ENCODE measurements at places on chromosomes 7 and 10.

GRCh38 chr7:28573059-28573553, 160.8 kb downstream of the CREB5 start:
- DNase-seq = peak; percentile 90

- no peak for DNase-seq
Observed at GRCh38 chr7:90660100-90660499, 64.0 kb downstream of the CDK14 start.

DNA sequence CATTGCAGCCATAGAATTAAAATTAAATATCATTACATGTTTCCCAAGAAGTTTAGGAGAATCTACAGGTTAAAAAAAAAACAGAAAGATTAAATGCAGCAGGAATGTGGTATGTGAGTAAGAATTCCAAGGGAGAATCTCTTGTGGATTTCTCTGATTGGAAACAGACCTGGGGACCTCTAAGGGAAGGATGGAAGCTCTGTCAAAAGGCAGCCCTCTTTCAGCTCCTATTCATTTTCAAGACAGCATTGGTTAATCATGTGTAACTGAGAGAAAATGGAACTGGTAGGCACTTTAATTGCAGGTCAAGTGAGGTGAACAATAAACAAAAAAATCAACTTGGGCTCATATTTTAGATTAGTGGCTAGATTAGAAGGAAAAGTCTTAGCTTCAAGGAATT, 81.4 kb upstream of the MTPN start:
- DNase-seq = no peak

DNA sequence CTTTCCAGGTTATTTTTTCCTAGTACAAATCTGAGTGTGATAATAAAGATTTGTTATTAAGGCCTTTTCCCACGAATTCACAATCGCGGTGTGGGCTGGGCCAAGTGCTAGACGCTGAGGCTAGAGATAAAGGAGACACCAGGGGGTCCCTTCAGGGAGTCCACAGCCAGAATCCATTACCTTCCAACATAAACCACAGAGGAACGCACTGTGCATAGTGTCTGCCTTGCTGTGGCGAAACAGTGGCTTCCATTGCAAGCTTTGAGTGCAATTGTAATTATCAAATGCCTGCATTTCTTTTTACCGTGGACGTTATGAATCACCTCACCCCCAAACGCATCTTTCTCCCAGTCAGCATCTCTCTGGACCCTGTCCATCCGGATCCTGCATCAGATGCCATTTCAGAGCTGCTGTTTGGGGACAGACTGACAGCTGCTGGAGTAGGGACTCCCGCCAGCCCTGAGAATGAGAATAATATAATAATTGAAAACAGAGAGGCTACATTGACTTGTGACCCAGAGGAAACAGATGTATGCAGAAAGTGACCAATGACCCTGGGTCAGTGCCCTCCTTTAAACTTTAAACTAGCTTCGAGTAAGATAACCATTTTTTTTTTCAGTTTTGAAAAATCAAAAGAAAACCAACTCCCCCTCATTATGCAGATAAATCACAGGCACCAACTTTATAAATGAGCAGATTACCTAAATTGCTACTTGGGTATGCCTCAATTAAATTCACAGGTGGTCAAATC, 456.2 kb upstream of the NRP1 start:
- DNase-seq = no peak

DNA sequence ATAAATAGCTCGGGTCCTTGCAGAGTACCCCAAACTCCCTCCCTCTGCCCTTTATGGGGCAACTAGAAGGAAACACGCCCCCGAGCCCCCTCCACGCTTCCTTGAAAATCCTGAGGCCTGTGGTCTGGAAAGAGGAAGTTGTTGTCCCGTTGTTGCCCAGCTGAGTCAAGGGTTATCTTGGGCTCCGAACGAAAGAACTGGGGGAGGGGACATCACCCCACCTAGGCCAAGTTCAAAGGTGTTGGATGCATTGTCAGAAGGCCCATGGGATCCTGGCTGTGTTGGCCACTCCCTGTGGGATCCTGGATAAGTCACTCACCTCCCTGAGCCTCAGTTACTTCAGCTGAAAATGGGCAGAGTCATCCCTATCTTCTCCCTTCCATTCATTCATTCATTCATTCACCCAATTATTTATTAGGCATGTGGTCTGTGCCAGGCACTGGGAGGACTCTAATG, at the start of gene CCL24:
Gene CCL24, minus strand, starts transcription at position 26 of the 456 bp plus-strand sequence. CDS start 91 bp downstream, outside the sequence.
- DNase-seq = no peak

DNA sequence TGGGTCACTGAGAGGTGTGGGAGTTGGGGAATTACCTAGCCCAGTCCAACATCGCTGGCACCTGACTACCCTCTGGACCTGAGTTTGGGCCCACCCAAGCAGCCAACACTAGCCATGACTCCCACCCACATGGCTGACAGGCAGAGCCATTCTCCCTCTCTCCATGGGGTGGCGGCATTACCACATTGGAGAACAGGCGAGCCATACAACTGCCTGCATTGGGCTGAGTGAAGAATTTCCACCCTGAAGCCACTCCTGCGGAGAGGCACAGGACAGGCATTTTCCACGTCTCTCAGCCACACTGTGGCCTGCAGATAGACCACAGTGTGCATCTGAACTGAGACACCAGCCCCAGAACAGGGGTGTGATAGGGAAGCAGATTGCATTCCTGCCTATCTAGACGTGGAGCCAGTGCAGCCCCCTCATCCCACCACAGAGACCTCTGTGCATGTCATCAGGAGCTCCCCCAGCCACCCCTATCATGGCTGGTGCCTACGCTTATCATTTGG, 58.2 kb upstream of the ANTXRL start:
- DNase-seq = no peak

DNA sequence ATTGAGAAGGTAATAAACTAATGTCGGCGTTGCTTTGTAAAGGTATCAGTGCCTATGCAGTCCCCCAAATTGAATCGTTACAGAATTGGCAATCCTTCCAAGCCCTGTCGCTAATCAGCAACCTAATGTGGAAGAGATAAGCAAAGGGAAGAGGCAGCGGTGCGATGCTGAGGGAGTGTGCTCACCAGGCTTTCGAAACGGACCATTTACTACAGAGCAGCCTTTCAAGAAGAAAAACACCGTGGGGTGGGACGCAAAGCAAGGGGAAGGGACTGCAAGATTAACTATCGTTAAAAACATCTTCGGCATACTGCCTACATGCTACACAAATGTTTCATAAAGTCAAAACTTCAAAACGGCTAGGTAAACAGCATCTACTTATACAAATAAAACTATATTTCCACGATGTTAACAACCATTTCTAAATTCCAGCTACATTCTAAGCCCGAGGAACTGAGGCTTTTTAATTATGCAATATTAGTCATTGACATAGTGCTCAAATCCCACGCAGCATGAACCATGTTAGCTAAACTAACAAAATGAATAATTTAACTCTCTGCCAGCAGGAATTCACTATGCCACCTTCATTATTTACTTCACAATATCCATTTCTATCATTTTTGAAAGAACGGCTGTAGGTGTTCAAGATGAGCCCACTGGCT, 85.2 kb downstream of the CHCHD3 start:
- DNase-seq = no peak

- DNase-seq = no peak
Observed at GRCh38 chr7:39399986-39400385, 166.2 kb upstream of the YAE1 start.

DNA sequence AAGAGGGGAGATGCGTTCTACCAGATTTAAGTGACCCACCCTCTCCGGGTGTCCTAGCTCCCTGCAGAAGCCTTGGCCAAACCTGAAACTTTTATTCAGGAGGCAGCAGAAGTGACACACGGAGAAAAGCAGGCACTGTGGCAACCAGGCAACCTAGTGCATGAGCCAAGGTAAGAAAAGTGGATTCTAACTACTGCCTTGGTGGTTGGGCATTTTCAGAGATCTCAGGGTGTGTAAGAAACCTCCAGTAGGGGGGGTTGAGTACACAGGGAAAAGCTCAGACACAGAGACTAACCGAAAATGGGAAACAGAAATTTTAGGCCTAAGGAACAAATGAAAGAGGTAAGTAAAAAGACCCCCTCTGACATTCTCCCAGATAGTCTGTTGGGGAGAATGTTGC, 645.7 kb downstream of the ANKRD7 start:
- DNase-seq = no peak

- no peak for DNase-seq
Observed at GRCh38 chr10:97547962-97548361, 24.6 kb upstream of the ANKRD2 start.

GRCh38 chr10:74437822-74438221, 286.8 kb downstream of the ADK start:
- no peak for DNase-seq

DNA sequence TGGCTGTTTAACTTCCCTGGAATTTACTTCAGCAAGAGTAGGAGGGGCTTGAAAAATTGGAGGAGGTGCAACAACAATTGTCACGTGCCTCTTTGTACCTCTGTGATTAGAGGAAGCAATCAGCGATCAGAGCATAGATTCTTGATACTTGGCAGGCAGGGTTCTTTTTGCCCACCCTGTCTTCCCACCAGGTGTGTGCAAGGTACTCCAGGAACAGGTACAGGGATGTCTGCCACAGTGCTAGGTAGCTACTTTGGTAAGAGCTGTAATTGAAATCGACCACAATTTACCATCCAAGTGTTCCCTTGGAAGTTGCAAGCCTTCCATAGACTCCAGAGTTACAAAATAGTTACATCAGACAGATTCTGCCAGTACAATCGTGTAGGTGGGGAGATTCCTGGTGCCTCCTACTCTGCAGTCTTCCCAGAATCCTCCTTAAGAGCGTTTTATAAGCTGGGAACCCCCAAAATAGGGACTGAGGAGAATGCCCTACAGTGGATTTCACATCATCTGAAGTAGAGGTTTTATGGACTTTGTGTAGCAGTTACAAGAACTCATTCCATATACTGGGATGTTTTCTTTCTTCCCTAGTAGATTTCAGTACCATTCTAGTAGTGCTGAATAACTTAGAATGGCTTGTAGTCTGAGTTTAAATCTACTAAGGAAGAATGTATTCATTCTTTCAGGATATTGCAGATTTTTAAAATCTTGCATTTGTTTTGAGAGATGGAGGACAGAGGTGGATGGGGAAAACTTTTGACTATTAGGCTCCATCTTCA, 101.9 kb downstream of the EXOC4 start:
- DNase-seq = no peak

DNA sequence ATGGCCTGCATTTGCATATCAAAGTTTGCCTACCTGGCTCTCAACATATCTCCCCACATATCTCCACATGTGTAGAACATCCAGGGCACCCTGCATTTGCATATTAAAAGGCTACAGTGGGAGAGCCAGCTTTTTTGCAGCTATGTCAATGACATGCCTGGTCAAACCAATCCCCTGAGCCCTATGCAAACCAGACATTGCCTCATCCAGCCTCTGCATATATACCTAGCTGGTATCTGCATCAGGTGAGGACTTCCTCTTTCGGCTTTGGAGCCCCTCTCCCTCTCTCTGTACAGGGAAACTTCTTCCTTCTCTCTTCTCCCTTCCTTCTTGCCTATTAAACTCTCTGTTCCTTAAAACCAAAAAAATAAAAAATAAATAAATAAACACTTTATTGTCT, 142.7 kb upstream of the STEAP4 start:
- DNase-seq = no peak

DNA sequence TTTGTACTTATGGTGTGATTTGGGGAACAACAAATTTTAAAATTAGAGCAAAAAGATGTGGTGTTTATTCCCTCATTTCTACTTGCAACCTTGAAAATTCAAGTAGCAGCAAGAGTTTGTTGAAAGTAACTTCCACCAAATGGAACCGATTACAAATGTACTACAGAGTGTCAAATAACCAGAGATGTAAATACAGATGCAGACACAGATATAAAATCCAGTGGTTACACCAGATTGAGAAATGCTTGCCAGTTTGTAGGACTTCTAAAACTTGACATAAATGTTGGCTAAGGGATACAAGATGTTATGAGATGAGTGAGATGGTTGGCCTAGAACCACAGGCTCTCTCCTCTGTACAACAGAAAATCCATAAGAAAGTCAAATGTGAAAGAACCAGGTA, 162.1 kb downstream of the DIP2C start:
- DNase-seq = no peak

DNA sequence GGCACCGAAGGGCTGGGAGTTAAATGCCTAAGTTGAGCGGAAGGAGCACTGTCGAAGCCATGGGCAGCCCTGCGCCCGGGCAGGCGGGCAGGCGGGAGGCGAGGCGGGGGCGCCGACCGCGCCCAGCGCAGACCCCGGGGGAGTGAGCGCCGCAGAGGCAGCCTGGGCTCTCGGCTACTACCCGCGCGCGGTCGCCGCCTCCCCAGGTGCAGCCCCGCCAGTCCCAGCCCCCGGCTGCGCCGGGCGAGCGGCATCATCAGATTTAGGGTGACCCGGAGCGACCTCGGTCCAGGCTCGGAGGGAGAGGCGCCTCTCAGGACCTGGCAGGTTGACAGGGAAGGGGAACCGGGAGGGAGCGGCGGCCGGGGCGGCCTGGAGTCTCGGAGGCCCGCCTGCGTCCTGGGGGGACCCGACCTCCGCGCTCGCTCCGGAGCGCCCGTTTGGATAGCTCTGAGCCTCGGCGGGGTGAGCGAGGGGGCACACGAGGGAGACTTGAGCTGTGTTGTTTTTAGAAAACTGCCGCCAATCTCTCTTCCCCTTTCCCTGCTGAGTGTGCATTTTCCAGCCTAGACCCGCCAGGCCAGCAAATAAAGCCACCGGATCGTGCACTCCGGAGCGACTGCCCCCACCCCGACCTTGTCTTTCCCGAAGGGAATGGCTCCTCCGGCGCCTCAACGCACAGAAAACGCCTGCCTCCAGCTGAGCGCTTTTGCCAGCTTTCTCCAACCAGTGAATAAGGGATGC, 2.3 kb upstream of the NRP1 start:
- DNase-seq = no peak

GRCh38 chr7:95429241-95429990, 5.4 kb downstream of the PON2 start:
- no peak for DNase-seq

DNA sequence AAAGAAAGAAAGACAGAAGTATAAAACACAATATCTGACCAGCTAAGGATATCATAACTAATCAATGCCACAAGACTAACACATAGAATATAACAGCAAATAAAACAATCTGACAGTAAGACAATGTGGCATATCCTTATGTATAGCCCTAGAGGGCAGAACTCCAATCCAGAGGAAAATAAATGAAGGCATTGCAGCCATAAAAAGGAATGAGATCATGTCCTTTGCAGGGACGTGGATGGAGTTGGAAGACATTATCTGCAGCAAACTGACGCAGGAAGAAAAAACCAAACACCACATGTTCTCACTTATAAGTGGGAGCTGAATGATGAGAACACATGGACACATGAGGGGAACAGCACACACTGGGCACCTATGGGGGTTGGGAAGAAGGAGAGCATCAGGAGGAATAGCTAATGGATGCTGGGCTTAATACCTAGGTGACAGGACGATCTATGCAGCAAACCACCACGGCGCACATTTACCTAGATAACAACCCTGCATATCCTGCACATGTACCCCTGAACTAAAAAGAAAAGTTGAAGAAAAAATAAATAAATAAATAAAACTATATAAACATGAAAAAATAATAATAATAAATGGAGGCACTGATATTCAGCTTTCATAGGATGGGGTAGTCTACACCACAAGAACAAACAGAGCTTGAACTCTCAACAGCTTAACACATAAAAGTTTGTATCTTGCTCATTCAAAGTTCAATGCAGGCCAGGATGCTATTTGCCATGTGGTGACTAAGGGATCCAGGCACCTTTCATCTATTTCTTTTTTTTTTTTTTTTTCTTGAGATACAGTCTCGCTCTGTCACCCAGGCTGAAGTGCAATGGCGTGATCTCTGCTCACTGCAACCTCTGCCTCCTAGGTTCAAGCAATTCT, 66.1 kb upstream of the KAT6B start:
- no peak for DNase-seq

GRCh38 chr7:78770422-78771410, 682.8 kb downstream of the MAGI2 start:
- DNase-seq = peak; percentile 53

All from NCI-H1105 (cell line).